ENCODE measurements at places on chromosomes 16 and 17.

GRCh38 chr16:79181419-79181818 lies 419.1 kb downstream of the MAF start:
- DNase-seq = no peak

DNA sequence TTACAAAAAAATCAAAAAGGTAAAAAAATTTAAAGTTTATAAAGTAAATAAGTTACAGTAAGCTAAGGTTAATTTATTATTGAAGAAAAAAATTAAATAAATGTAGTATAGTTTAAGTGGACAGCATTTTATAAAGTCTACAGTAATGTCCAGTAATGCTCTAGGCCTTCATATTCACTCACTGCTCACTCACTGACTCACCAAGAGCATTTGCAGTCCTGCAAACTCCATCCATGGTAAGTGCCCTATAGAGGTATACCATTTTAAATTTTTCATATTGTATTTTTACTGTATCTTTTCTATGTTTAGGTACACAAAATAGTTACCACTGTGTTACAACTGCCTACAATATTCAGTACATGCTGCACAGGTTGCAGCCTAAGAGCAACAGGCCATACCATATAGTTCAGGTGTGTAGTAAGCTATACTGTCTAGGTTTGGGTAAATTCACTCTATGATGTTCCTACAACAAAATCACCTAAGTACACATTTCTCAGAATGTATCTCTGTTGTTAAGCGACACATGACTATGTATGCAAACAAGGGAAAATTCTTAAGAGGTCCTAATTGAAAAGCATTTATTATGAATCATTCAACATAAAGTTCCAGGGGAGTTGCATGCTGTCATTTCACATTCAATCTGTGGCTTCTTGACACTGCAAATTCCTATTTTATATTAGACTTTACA lies 92.3 kb downstream of the SPAG9 start:
- DNase-seq = no peak

DNA sequence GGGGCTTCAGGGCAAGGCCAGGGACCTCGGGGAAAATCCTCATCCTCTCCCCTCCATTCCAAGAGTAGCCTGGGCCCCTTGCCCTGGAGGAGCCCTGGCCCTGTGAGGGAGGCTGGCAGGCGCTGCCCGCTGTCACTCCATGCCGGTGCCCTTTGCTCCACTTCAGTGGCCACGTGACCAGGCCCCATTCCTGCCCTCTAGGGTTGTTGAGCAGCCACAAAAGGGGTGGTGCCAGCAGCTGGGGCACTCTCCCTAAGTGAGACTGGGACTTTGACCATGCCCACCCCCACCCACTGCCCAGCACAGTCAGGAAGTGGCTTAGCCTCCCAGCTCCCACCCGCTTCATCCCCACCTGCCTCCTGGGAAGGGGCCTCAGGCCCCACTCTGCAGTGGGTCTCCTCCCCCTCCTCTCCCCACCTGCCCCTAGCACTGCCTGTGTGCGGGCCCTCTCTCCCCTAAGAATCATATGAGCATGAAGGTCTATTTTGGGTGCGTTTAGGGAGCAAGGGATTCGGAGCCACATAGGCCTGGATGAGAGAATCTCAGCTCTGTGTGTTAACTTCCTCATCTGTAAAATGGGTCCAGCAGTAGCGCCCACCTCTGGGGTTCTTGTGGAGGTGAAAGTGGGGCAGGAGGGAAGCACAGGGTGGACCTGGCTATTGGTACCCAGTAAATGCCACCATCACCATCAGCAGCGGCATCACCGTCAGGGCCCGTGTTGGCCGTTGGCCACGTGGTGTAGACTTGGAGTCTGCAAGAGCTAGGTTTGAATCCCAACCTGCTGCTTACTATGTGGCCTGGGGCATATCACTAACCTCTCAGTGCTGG lies 7.2 kb downstream of the PDK2 start:
- DNase-seq = peak; percentile 51

GRCh38 chr16:48479329-48479728 lies 94.1 kb upstream of the SIAH1 start:
- no peak for DNase-seq

GRCh38 chr16:1981398-1981836 lies at the start of gene NOXO1:
Gene NOXO1 (minus strand): TSS chr16:1981469. CDS start chr16:1981179, 290 bp downstream.
- no peak for DNase-seq

GRCh38 chr17:82937411-82938371 lies 97.9 kb upstream of the ZNF750 start:
- no peak for DNase-seq

All from right renal pelvis (tissue), 4 donors.